ENCODE measurements at places on chromosomes 12 and 14. TPM values are rescaled to one million over a fixed set of nuclear protein-coding genes. Genes with fewer than 3 reads are reported as not detected.

DNA sequence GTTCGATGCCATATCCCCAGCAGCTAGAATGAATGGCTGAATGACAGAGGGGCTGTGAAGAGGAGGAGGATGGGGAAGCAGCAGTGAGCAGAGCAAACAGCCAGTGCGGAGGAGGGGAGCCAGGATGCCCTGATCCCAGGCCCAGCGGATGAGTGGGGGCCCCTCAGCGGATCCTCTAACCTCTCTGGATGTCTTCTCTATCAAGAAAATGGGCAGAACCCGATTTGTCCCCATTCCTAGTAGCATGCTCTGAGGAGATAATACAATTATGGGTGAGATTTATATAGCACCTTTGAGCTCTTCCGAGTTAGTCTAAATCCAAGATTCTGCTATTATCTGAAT, 30.0 kb upstream of the RPLP0 start:
- no peak for DNase-seq

ANKS1B gene
- 26.8 TPM for total RNA-seq

DNA sequence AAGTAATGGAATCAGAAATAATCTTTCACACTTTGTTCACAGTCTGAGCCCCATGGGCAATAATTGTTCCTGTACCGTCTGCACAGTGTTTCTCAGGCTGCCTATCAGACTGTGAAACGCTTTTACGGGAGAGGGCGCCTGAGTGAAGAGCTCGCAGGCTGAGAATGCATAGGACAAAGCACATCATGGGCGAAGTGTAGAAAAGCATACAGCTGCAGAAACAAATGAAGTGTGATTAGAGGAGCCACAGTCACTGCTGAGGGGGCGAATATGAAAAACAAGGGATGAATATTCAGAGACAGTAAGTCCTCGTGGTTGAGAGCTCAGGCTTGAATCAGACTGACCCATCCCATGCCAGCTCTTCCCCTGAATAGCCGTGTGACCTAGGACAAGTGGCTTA, 438.4 kb upstream of the DCN start:
- no peak for DNase-seq

DNA sequence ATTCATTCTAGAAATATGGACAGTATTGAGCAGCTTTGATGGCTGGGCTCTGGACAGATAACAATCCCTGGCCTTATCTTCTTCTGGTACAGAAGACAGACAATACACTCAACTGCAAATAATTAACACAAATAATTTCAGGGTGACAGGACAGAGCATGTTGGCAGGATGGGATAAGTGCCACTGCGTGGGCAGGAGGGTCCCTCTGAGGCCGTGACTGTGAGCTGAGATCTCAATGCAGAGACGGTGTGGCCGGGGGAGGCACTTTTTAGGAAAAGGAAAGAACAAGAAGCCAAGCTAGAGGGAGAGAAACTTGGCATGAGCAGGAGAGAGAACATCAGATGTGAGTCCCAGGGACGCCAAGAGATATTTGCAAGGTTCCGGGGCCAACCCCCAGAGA, 8.1 kb downstream of the SYNE3 start:
- no peak for DNase-seq

KRT7 gene
- not detected for total RNA-seq

DNA sequence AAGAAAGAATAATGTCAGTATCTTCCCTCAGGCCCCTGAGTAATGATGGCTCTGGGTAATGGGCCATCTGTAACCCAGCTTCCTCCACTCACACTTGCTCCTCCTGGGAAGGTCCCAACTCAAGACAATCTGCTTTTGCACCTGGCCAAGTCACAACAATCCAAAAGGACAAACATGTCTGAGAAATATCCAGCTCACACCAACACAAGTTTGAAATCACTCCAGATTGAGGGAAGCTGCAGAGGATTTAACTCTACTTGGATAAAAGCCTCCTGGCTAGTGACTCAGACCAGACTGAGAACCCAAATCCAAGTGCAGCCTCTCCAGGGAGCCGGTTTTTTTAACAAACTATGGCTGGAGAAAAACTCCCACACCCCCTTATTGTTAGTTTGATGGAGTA, 34.2 kb downstream of the RTRAF start:
- no peak for DNase-seq

DNA sequence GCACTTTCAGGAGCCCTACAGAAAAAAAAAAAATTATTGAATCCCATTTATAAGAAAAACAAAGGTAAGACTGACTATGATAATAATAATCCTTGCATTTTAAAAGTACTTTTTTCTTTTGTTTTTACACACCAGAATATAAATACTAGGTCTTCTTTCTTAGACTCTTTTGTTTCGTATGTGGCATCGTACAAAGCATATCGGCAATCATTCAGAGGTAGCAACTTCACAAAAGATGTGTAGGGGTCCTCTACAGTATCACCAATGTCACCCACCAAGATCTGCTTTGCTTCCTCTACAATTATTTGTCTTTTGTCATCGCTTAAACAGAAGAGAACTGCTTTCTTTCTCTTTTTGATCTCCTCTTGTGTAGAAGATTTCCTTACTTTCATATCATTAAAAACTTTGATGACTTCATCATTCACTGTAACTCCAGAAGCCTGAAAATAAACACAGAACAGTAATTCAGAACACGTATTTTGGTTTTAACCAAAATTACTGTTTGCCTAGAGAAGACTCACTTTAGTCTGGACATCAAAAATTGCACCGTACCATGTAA, 1.2 kb downstream of the CFL2 start:
- no peak for DNase-seq

- DNase-seq = no peak
Measured at GRCh38 chr14:93263416-93263815, 56.4 kb downstream of the UBR7 start.

DNA sequence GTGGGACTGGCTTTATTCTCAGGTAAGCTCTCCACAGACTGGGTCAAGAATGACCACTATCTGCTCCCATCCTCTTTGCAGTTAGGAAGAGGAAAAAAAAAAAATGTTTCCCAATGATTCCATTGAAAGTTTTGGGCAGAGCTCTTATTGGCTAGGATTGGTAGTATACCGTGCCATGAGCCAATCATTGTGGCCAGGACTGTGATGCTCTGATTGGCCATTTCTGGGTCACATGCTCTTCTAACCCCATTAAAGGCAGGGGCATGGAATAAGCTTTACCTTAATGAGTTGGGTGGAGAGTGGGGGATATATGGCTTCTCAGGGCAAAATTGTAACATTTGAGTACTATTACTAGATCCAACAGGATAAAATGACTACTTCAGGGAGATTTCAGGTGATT, 49.4 kb upstream of the WSCD2 start:
- DNase-seq = no peak

ART4 gene
- total RNA-seq = 0.72 TPM

ABCC9 gene
- 1.2 TPM for total RNA-seq

GRCh38 chr14:58898655-58899316, 261.0 kb downstream of the DACT1 start:
- DNase-seq = no peak

CRACR2A gene
- 4.5 TPM for total RNA-seq

RASSF9 gene
- under 0.01 TPM for total RNA-seq

LRP6 gene
- total RNA-seq = 36.2 TPM

DNA sequence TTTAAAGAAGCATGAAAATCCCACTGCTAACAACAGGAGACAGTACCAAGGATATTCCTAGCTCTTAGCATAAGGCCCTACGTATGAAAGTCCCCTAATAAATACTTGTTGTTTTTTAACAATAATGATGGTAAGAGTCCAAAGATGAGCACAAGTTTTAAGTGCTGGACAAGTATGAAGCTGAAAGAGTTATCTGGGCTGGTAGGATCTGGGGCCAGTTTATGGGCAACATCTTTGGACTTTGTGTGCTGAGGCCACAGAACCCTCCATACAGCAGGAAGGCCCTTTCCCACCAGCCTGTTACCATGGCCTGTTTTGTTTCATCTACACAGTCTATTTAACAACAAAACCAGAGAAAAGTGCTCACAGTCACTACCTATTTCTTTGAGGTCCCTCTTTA, 12.5 kb upstream of the PLXNC1 start:
- no peak for DNase-seq

DNA sequence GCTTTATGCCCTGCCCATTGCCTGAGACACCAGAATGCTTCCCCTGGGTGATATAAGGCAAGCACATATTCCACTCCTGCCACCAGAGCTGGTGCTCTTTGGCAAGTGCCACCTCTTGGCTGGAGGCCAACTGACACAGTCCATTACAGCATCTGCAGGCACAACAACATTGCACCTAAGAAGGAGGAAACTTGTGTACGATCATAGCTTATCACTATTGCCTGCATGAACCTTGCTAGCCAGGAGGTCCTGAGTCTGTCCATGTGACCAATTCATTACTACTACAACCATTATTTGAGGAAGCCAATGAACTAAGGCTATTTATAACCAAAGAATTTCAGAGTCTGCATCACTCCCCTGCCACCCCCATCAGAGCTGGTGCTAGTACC, 119.8 kb upstream of the SCAF11 start:
- DNase-seq = peak; percentile 33

TAS2R9 gene
- total RNA-seq = not detected

DCAF5 gene
- 29.4 TPM for total RNA-seq

- DNase-seq = no peak
Measured at GRCh38 chr12:24173067-24173466, 223.6 kb upstream of the SOX5 start.
